Astrocyte of the cerebellum (primary cell): ENCODE measurements at places on chromosomes 16 and 17.

GRCh38 chr16:12377497-12377896 is 401.0 kb downstream of the SNX29 start:
- DNase-seq, result no peak

DNA sequence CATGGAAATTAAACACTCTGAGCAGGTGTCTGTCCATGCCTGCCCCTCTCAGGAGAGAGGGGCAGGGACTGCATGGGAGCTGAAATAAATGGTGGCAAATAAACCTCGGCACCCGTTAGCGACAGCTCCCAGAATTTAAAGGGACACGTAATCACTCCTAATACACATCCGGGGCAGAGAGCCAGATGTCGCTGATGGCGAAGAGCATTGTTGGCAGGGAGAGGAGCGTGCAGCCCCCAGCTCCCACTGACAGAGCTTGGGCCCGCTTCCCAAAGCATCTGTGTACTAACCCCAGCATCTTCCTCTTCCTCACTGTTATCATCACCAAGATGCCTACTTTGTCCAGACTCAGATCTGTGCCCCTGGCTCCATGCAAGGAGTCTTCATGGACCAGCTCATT is 85.8 kb downstream of the IRX5 start:
- no peak for DNase-seq

GRCh38 chr16:15907863-15908478 is 19.6 kb upstream of the CEP20 start:
- DNase-seq, result no peak

- DNase-seq, result peak; percentile 42
Observed at GRCh38 chr16:814974-815373, 14.4 kb upstream of the GNG13 start.
